Smooth muscle cell of the brain vasculature (primary cell): ENCODE measurements at places on chromosomes 3 and 15.
A peak's percentile ranks its signal among the peaks of the same experiment; 100 is the strongest.

DNA sequence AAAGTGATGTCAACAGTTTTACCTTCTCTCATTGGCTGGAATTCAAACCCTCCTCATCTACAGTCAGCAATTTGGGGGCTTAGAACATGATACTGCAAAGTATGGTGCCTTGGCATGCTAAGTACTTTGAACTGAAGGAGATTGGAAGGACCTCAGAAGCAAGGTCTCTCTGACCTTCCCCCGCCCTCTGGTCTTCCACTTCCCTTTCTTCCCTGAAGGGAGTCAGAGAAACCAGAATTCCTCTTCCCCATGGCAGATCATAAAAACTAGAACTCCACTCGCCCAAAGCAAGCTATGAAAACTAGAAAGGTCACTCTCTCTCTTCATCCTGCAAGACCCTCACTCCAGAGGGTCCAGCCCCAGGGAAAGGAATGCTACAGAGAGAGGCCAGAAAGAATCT lies 64.2 kb downstream of the CD200R1L start:
- DNase-seq: no peak

- DNase-seq: no peak
Observed at GRCh38 chr15:64096668-64097384, 1.0 kb downstream of the SNX1 start.

DNA sequence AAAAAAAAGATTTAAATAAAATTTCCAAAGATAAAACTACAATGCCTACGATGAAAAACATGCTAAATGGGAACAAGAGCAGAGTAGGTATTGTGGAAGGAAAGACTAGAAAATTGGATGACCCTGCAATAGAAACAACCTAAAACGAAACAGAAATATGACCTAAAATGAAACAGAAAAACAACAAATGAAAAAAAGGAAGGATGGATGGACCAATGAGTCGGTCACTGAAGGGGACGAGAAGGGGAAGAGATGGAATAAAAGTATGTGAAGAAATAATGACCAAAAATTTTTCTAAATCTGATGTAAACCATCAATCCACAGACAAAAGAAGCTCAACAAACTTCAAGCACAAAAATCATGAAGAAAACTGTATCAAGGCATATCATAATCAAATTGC lies 44.8 kb downstream of the TBC1D2B start:
- DNase-seq: no peak

DNA sequence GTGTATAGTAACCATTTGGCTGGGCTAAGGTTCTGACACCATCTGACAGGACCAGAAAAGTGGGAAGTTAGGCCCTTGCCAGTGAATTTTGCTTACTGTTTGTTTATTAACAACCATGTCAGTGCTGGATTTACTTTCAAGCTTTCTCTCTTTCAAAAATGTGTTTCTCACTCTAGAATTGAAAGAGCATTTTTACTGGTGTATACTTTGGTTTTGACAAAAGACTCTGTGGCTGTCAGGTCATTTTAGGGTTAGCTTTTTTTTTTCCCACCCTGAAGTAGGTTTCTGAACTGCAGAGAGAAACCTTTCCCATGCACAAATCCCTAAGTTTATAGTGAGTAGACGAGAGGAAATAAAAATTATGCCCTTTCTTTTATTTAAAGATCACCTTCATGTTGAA lies 230.0 kb upstream of the TBC1D5 start:
- no peak for DNase-seq

DNA sequence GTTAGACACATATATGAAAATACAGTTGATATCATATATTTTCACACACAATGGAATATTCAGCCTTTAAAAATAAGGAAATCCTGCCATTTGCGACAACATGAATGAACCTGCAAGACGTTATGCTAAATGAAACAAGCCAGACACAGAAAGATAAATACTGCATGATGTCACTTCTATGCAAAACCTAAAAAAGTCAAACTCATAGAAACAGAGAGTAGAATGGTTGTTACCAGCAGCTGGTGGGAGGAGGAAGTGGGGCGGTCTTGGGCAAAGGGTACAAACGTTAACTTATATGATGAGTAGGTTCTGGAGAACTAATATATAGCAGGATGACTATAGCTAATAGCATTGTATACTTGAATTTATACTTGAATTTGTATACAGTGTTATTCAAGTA lies 213.2 kb upstream of the NR2F2 start:
- no peak for DNase-seq

DNA sequence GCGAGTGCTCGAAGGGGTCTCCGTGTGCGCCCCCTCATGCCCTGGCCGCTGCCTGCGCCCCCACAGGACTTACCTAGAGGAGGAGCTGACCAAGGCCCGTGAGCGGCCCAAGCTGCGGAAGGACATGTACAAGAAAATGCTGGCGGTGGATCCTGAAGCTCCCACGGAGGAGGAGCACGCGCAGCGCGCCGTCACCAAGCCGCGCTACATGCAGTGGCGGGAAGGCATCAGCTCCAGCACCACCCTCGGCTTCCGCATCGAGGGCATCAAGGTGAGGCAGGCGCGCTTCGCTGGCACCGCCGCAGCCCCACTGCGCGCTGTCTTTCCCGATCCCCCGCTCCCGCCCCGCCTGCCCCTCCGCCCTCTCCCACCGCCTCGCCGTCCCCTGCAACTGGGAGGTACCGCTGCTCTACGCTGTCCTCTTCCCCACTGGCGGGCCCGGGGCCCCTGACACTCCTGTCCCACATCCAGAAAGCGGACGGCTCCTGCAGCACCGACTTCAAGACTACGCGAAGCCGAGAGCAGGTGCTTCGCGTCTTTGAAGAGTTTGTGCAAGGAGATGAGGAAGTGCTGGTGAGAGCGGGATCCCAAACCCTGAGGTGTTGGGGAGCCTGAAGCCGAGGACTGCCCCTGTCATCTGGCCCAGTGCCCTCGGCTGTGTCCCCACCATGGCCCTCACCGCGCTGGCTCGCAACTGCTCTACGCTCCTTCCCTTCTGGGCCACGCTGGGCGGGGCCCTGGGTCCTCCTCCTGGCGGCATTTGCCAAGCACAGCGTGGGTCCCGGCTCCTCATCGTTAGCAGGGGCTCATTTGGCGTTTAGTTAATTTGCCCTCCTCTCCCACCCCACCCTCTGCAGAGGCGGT lies 8.5 kb downstream of the ITPKA start:
- DNase-seq: no peak

- DNase-seq: peak; percentile 15
Observed at GRCh38 chr15:100725121-100726069, 123.0 kb downstream of the ASB7 start.

DNA sequence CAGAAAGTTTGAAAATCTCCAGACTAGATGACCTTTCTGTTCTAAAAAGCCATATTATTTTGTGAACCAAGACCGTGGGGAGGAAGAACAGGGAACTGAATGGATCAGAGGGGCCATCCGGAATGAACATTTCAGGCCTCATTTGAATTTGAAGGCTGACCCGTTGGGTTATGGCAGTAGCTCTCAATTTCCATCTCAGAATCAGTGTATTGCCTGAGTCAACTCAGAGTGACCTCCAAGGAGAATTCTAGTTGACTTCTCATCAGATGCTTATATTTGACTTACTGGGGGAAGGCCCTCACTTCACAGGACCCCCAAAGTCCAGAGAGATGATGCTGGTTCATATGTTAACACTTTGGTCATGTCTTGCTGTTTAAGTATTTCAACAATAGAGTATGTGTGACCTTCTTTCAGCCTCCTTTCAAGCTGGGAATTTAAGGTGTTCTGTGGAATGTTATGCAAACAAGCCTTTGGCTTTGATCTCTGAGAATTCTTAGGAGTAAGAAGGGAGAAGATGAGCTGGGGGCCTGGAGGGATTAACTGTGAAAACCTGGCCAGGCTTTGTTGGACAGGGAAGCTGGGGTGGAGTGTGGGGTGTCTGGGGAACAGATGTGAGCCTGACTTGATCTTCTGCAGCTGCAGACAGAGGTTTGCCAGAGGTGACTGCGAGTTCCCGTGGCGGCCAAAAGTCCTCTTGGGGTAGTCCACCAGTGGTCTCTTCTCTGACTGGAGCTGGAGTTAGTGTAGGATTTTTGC lies 111.2 kb upstream of the RGMA start:
- DNase-seq: no peak
